ENCODE measurements at places on chromosomes 2 and 18. TPM values are rescaled to one million over a fixed set of nuclear protein-coding genes. Genes with fewer than 3 reads are reported as not detected.

Gene UGT1A4
- not detected for total RNA-seq

Gene KCNS3
- 0.41 TPM for total RNA-seq

Gene ALK
- not detected for total RNA-seq

Gene PCARE
- total RNA-seq = not detected

- DNase-seq = no peak
Observed at GRCh38 chr2:220090050-220090449, 462.6 kb downstream of the SLC4A3 start.

GRCh38 chr18:58288921-58289797 lies 245.1 kb downstream of the NEDD4L start:
- DNase-seq = no peak

Gene ACKR3
- 56.6 TPM for total RNA-seq

GRCh38 chr18:45690975-45691815 lies 32.8 kb upstream of the SLC14A1 start:
- DNase-seq = no peak

Gene BIN1
- total RNA-seq = 63.6 TPM

DNA sequence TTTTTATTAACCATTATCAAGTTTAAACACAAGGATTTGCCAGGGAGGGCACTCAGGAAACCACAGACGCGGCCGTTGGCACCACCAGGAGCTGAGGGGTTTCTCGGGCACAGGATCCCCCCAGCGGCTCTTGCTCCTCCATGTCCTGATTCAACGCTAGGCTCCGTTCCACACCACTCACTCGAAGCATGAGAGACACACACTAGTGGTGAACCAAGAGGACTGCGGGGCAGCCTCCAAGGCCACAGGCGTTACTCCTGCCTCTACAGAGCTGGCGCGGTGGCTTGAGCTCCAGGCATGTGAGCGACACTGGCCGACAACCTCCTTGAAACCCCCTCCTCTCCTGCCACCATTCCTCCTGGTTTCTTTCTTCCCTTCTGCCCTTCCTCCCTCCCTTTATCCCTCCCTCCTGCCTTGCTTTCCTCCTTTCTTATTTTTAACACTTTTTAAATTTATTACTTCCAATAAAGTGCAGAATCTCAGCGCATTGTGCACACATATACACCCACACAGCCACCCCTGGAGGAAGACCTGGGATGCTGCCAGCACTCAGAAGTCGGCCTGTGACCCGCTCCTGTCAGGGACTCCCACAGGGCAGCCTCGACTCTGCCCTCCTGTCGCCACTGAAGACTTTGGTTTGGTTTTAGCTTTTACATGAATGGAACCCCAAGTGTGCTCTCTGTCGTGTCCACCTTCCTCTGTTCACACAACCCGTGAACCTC lies 21.7 kb downstream of the COX7A2L start:
- no peak for DNase-seq

DNA sequence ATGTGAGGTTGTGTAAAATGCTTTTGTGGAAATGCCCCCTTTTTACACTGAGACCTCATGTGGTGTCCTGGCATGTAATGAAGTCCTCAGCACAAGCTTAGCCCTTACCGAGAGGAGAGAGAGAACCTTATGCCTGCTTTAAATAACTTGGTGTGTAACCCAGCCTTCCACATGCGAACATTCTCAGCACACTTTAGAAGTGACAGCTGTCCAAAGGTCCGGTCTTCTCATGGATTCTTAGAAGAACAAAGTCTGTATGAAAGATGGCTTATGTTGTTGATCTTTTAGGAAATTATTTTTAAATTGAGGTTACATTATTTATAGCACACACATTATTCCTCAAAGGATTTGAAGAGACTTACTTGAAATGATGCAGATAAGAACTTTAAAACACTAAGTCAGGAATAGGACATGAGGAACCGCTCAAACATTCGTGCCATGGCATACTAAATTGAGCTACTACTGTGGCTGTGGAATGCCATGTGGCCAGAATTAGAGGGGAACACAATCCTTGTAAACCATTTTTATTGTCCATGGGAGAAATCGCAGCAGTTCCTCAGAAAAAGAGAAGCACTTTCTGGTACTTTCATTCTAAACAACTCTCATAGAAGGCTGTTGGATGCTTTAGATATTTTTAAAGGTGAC lies 79.6 kb downstream of the WDSUB1 start:
- no peak for DNase-seq

GRCh38 chr2:196096982-196097745 lies 28.5 kb upstream of the DNAH7 start:
- DNase-seq = no peak

DNA sequence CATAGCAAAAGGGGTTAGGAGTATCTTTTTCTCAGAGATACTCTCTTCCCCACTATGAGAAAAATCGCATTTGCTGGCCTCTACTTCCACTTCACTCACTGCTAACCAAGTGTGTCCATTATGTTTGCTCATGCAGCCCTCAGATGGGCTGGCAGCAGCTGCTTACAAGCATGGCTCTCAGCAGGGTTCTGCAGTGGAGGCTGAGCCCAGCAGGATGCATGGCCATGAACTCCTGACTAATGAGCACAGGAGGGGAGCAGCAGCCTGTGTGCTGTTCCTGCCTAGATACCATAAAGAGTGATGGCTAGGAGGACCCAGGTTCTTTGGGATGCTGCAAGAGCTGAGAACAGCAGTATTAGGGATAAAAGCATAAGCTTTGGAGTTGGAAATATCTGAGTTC lies 316.9 kb upstream of the THSD7B start:
- DNase-seq = no peak

DNA sequence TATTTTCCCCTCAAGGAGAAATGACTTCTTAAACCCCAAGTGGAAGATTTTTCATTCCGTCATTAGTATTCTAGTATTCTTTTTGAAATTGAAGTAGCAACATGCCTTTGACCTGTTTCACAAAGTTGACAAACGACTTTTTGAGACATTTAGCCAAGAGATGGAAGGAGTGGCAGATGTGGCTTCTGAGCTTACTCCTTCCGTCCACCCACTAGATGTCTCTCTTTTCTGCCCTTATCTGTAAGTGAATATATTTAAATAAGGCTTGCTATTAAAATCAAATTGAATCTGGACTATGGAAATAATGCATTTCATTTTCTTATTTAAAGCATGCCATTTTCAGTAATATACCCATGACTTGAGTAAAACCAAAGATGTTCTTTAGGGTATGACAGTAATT lies 74.1 kb downstream of the ACTR3 start:
- no peak for DNase-seq

GRCh38 chr2:109532728-109533076 lies 81.1 kb downstream of the SEPTIN10 start:
- no peak for DNase-seq

GRCh38 chr2:113206251-113206650 lies 32.5 kb downstream of the PSD4 start:
- no peak for DNase-seq

- no peak for DNase-seq
Observed at GRCh38 chr2:200264631-200265030, 41.9 kb upstream of the SPATS2L start.

GRCh38 chr2:215431290-215431689 lies 4.6 kb downstream of the FN1 start:
- DNase-seq = no peak

- DNase-seq = no peak
Observed at GRCh38 chr2:37471104-37471503, 126.7 kb downstream of the QPCT start.

DNA sequence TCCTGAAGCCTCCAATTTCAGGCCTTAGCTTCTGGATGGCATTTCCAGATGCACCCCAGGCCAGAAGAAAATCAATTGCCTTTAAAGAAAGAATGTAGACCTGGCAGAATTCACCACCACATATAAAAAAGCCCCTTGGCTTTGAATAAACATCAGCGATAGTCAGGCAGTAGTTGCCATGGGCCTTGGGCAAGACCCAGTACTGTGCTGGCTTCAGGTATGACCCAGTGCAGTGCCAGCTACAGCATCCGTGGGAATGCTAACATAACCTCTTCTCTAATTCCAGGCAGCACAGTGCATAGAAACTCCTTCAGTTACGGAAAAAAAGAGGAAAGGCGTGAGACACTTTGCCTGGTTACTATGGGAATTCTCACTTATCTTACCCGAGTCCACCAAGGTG lies 539.6 kb upstream of the LRRTM4 start:
- no peak for DNase-seq

All from chondrocyte (in vitro differentiated cells).